ENCODE measurements at places on chromosomes 4 and X.

DNA sequence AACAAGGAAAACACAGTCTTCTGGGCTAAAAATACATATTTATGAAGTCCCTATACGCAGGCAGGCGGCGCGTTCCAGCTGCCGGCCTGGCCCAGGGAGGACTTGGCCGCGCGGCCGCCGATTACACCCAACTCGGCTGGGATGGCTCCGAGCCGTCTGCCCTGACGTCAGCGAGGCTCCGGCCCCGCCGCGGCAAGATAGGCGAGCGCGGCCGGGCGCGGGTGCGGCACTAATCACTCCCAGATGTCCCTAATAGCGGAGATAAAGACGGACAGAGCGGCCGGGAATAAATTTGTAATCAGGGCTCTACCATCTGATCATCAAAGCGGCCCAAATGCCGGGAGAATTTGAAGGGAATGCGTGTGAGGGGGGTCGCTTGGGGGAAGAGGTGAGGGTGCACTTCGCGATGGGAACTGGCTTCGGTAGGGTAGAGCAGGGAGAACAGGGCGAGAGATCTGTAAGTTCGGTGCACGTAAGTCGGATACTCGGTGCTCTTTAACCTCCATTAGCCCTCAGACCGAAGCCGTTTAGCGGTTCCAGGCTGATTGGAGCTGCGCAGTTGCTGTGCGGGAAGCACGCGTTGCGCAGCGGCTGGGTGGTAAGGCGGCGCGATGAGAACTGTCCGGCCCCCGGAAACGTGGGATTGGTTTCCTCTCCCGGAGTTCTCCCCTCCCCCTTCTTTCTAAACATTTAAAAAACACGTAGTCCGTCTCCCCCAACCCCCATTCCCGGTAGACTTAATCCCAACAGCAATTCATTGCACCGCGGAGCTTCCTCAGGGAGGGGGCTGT is 7.7 kb downstream of the HAND2 start:
- no peak for DNase-seq

DNA sequence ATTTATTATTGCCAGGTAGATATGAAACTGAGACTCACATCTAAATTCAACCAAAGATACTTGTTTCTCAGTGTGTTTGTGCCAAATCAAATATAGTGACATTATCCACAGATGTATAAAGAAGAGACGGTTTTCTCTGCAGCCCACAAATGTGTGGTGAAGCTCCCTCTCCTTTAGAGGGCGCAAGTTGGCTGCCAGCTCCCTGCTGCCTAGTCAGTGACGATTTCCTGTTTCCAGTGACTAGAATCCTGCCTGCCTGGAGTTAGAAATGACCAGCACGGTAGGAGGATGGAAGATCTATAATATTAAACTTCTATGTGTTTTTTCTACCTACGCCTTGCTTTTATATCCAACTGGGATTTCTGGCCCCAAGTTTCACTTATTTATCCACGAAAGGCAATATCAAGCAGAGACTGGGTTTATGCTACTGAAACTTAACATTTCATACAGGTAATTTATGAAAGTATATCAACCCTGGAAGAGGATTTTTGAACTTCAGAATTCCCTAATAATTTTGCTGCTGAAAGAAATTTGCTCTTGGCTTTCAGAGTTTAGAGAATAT is 1793.7 kb upstream of the TENM3 start:
- DNase-seq, result no peak

GRCh38 chr4:37475087-37475486 is 211.1 kb downstream of the RELL1 start:
- DNase-seq, result no peak

DNA sequence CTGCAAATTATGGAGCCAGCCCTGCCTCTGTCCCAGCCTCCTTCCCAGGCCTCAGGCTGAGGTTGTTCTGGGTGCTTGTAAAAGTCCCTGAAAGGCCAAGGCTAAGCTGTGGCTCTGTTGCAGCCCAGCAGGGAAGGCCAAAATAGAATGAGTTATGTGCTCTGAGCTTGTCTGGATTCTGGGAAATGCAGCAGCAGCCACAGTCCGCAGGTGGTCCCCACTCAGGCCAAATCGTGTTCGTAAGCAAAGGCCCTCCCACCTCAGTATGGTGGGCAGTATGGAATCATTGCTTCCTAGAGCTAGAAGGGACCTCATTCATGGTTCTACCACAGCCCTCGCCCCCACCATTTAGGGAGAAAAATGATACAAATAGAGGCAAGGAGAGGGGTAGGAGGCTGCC is 4.7 kb upstream of the TCEAL1 start:
- no peak for DNase-seq

DNA sequence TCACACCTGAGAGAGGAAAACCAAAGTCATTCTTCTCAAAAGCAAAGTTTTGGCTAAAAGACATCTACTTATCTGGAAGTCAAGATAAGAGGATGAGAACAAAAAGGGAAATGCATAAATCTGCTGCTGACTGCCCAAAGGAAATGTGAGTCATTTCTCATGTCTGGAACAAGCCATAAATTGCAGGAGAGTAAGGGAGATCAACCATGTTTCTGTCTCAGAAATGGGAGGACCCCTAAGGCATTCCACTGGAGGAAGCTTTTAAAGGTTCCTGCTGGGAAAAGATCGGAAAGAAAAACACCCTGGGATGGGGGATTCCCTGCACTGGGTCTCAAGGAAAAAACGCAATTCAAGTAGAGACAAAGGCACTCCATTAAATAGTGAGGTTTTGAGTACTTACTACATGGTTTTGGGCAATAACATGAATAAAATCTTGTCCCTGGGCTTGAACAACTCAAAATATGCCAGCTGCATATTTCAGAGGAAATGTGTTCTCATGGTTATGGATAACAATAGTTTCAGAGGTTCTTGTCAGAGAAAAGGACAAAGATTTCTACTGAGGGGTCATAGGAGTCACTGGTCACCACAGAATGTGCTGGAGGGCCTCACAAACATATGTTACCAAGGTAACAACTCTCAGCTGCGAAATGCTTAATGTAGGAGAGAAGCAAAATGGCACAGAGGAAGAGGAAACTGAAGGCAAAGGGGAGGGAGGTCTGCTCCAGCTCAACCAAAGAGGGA is 19.3 kb downstream of the GPR143 start:
- DNase-seq, result no peak

- no peak for DNase-seq
These were observed 222.4 kb downstream of the APBB2 start for GRCh38 chr4:40991908-40992307.

DNA sequence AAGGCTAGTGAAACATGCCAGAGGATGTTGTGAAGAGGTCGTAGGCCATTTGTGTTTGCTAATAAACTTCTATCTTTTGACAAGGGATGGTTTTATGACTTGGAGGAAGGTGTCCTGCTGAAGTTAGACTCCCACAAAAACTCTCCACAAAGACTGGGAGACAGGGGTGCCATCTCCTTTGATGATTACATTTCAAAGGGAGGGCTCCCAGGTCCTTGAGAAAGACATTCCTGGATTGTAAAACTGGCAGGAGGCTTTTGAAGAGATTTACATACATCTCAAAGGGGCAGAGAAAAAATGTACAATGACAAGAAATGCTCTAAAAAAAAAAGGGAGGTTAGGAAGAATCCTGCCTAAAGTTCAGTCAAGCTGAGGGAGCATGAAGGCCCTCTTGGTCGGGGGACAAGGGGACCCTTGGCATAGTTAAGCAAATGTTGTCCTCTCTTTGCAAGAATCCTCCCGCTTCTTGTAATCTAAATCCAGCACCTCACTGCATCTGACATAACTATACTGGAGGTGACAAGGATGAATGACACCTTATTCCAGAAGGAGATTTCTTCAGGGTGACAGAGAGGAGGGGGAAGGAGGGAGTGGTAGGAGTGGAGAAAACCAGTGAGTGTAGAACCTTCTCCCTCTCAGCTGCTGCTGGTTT is 41.1 kb upstream of the MGST2 start:
- no peak for DNase-seq

DNA sequence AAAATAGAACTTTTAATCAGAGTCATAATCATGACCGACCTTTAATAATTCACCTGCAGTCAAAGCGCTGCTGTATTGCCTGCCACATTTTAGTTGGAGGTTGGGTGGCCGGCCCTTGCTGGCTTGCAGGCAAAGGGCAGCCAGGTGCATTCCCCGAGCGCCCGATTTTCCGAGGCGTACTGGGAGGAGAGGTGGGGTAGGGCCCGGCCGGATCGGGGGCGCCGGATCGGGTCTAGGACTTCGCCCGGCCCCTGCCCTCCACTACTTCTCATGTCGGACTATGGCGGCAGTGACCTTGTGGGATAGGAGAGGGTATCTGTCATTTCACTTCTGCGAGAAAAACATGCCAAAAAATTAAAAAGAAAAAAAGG is 2.5 kb upstream of the RS1 start:
- DNase-seq, result peak; percentile 5

GRCh38 chrX:38006291-38006690 is at the start of gene SYTL5:
Gene SYTL5, plus strand, starts transcription at chrX:38006553. Its CDS starts 27,337 bp downstream, at chrX:38033890.
- DNase-seq, result no peak

- no peak for DNase-seq
These were observed 13.5 kb downstream of the PRKX start for GRCh38 chrX:3699821-3700381.

DNA sequence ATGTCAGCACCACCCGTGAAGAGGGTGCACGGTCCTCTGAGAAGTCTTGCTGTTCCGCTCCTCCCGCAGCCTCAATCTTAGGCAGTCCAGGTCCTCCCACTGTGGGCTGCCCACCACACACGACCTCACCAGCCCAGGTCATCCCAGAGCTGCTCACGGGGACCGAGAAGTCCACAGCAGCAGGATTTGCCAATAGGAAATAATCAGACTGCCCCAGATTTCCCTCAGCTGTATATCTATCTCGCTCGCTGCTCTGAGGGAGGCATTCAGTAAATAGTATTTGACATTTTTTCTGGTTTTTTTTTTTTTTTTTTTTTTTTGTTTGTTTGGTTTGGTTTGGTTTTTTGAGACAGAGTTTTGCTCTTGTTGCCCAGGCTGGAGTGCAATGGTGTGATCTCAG is 83.8 kb downstream of the STOX2 start:
- no peak for DNase-seq

DNA sequence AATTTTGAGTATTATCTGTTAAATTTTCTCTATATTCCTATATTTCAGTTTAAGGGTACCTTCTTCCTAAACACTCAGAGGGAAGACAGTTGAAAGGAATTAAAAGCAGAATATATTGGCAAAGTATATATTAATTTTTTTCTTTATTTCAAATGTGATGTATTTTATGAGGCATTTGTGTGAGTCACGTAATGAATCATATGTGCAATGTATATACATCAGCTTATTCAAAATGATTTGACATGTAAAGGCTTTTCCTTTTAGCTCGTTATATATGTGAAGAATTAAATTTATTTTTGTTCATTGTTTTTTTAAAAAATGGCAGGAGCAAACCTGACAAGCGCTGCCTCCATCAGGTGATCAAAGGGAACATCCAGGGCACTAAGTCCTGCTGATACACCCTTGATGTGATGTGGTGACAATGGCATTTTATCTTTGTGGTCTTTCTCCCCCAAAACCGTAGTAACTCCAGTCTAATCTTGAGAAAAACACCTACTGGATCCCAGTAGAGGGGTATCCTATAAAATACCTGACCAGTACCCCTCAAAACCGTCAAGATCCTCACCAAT is 8.9 kb downstream of the WWC2 start:
- DNase-seq, result no peak

DNA sequence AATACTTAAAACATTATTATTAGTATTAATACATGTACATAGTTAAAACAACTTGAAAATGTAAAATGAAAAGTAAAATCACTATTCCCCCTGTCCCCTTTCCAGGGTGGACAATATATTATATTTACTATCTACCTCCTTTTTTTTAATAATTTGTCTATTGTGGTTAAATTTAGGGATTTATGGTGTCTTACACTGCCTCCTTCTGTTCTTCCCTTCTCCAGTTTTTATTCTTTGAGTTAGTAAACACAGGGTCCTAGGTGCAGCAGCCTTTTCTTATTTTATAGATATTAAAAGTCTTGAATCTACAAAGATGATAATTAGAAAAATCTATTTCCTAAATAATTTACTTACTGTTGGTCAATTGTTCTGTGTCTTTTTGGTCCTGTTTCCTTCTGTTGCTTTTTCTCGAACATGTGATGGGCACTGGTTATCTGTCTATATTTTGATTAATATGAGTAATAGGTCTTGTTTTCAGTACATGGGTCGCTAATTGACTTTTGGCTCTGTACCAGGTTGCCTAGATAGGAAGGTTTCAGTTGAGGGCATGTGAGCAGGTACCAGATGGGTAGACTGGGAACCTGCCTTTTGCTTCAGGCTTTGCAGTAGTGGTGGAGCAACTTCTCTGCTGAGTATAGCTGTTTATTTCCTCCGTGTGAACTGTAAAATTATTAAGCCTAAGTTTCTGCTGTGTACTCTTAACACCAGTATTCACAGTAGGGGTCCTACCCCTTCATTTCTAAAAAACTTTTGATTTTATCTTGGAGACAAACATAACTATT is 1.1 kb downstream of the NUDT9 start:
- no peak for DNase-seq

DNA sequence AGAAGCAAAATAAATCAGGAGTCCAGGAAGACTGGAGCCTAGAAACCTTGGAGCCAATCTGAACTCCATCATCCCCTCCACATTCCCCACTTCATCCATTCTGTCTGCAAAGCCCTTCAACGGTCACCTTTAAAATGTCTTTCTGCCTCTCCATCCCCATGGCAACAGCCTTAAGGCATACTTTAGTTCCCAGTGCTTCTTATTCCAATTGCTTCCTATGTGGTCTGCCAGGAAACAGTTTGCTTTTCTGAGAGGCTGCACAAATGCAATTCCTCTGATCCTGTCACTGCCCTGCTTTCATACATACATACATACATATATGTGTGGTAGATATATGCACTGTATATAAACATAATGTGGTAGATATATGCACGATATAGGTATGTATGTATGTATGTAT is 786 bp upstream of the MAGEH1 start:
- no peak for DNase-seq

GRCh38 chr4:98967786-98968329 is 27.7 kb upstream of the METAP1 start:
- DNase-seq, result no peak

GRCh38 chr4:3765271-3766035 is 732 bp upstream of the ADRA2C start:
- no peak for DNase-seq

DNA sequence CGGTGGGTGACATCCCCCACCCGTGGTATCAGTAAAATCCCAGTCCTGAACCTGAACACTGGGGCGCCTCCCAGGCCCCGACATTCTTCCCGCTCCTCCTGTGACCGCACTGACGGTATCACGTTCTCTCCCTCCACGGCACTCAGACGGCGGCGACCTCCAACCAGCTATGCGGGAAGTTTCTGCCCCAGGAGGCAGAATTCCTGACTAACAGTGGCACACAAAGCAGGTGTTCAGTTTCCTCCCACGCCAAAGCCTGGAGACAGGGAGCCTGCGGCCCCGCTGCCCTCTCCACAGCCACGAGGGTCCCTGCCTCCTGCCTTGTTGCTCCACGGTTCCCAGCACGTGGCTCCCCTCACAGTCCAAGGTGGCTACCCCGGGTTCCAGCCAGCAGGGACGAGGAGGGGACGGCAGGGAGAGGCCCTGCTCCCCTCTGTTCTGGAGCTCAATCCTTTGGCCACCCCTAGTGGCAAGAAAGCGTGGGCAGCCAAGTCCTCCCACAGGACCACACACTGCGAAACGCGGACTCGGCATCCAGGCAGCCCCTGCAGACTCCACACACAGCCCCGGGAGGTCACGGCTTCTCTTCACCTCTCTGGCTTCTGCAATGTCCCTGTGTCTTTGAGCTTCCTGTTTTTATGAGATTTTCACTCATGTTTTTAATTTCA is 15.2 kb downstream of the CTBP1 start:
- no peak for DNase-seq

GRCh38 chr4:169811476-169811875 is 53.7 kb upstream of the HPF1 start:
- no peak for DNase-seq
